ENCODE measurements at places on chromosomes 6 and 20. TPM values are rescaled to one million over a fixed set of nuclear protein-coding genes. Genes with fewer than 3 reads are reported as not detected.

The ZC3H12D gene
- 3.5 TPM for total RNA-seq

The KCNK16 gene
- not detected for total RNA-seq

DNA sequence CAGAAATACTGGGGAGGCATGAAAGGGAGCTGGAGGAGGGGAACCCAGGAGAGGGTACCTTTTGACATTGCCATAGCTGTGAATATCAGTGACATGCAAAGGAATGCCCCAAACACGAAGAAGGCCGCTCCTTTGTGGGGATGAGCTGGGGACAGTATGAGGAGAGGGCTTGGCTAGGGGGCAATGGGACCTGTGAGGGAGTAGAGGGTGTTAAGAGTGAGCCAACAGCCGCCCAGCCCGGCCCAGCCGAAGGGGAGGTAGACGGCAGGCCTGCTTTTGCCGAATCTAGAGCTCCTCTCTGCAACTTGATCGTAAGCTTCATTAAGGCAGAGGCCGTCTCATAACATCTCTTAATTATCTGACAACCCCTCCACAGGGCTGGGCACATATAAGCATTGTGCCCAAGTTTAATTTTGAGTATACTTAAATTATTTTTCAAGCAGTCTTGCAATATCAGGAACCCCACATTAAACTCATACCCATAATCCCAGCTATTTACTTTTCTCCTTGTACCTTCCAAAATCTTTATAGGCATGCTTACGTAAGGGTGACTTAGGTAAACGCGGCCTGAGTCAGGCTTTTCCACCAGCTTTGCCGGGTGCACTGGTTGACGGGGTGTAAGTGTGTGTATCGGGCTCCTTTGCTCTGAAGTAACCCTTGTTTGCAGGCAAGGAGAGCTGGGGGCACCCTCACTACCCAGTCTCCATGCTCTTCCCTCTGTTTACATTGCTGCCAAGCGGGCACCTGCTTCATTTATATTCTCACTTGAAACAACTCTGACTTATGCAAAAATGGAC is 24.9 kb upstream of the VEGFA start:
- H3K27ac ChIP-seq = peak overlapping the region; percentile 78
- peak; percentile 79 for DNase-seq
- no peaks in the 10 kb centered on the region for H3K27me3 ChIP-seq
- H3K4me1 ChIP-seq = peaks cover 12% of the 10 kb centered on the region
- no peak overlapping the region for H3K4me3 ChIP-seq
- no peaks in the 10 kb centered on the region for H3K36me3 ChIP-seq

The PPP1R14C gene
- total RNA-seq = 3.4 TPM

The MEP1A gene
- not detected for total RNA-seq

The BTN3A1 gene
- 15.6 TPM for total RNA-seq

DNA sequence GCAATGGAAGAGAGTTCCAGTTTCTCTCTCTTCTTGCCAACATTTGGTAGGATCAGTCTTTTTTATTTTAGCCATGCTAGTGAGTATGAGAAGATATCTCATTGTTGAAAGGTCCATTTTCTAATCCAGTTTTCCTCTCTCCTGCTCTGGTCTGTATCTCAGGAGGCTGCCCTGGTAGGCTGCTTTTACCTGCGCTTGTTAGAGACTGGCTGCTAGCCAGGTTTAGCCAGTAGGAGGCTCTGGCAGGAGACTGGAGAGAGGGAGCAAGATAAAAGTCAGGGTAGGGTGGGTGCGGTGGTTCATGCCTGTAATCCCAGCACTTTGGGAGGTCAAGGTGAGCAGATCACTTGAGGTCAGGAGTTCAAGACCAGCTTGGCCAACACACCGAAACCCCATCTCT is 68.6 kb upstream of the FOXP4 start:
- H3K27me3 ChIP-seq = no peaks in the 10 kb centered on the region
- H3K36me3 ChIP-seq = no peaks in the 10 kb centered on the region
- no peak for DNase-seq
- H3K4me1 ChIP-seq = no peaks in the 10 kb centered on the region
- H3K27ac ChIP-seq = no peak overlapping the region
- H3K4me3 ChIP-seq = no peak overlapping the region

The TRIM31 gene
- total RNA-seq = 0.32 TPM

The SLC22A23 gene
- total RNA-seq = 129 TPM

DNA sequence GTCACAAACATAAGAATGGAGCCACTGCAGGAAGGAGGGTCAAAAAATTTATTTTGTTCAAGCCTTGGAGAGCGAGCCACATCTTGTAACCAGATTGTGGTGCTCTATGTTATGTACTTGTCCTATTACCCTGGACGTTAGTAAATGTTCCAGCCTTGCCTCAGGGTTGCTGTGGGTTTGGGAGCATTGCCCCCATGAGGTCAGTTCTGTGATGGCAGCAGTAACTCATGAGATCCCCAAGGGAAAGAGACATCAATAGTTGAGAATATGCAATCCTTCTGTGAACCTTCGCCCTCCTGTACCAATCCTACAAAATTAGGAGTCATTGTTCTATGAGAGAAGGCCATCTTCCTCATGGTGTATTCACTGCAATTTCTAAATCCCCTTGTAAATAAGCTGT is 16.4 kb upstream of the CFAP206 start:
- peak; percentile 17 for DNase-seq
- no peaks in the 10 kb centered on the region for H3K27me3 ChIP-seq
- H3K36me3 ChIP-seq = no peaks in the 10 kb centered on the region

DNA sequence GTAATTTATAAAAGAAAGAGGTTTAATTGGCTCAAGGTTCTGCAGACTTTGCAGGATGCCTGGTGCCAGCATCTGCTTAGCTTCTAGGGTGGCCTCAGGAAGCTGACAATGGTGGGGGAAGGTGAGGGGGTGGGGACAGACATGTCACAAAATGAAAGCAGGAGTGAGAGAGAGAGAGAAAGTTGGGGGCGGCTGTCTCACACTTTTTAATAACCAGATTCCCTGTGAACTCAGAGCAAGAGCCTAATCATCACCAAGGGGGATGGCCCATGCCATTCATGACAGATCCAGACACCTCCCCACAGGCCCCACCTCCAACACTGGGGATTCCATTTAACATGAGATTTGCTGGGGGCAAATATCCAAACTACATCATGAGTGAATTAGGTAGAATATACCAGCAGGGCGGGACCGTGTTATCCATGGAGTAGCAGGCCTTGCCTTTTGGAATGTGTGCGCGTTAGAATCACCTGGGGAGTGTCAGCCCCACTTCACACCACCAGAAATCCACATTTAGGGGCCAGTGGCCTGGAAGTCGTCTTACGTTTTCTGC is 258.8 kb downstream of the CDH4 start:
- no peaks in the 10 kb centered on the region for H3K4me1 ChIP-seq
- H3K27me3 ChIP-seq = no peaks in the 10 kb centered on the region

DNA sequence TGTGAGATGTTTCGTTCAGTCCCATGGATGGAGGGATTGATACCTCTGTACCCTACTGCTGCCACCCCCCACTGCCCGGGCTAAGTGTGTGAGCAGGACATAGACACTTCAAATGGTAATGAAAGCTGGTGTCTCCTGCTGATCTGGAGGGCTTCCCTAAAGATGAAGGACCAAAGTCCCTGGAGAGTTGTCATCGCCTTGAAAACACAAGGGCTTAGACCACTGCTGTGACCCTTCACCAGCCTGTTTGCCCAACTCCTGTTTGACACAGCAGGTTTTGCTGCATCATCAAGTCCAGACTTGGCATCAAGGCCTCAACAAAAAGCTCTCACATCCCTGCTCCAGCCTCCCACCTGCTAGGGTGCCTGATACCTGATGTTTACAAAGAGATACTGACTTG is 57.9 kb upstream of the FAM8A1 start:
- no peaks in the 10 kb centered on the region for H3K4me1 ChIP-seq
- H3K36me3 ChIP-seq = no peaks in the 10 kb centered on the region
- H3K27ac ChIP-seq = no peak overlapping the region
- H3K4me3 ChIP-seq = no peak overlapping the region

DNA sequence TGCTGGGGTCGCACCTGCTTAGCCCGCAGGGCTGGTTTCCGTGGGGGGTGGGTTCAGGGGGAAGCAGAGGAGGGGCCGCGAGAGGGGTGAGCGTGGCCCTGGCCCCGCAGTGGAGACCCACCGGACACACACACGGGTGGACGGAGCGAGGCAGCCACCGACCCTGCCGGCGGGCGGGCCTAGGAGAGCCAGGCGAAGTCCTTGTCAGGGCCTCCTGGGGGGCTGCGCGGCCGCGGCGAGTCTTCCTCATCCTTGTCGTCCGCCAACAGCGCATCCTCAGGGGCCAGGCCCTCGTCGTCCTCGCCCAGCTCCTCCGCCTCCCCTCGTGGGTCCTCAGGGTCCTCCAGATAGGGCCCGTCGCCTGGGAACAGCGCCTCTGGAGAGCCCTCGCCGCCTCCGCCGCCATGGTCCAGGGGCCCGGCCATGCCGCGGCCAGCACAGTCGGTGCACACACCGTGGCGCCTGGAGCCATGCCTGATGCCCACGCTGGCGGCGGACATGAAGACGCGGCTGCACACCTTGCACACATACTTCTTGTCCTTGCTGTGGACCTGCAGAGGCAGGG is 7.3 kb downstream of the SLC2A4RG start:
- H3K36me3 ChIP-seq = no peaks in the 10 kb centered on the region
- H3K27ac ChIP-seq = no peak overlapping the region
- peaks cover 14% of the 10 kb centered on the region for H3K4me1 ChIP-seq
- no peaks in the 10 kb centered on the region for H3K27me3 ChIP-seq

GRCh38 chr6:8432614-8433013 is 2.7 kb downstream of the SLC35B3 start:
- H3K27ac ChIP-seq = no peak overlapping the region
- no peak overlapping the region for H3K4me3 ChIP-seq
- no peaks in the 10 kb centered on the region for H3K27me3 ChIP-seq
- no peaks in the 10 kb centered on the region for H3K36me3 ChIP-seq
- no peaks in the 10 kb centered on the region for H3K4me1 ChIP-seq
- DNase-seq = no peak

The HRH3 gene
- total RNA-seq = 0.51 TPM

The TUBB1 gene
- total RNA-seq = not detected

The LPIN3 gene
- total RNA-seq = 16.2 TPM

- H3K36me3 ChIP-seq = no peaks in the 10 kb centered on the region
- peaks cover 4% of the 10 kb centered on the region for H3K4me1 ChIP-seq
- no peak overlapping the region for H3K27ac ChIP-seq
- H3K27me3 ChIP-seq = no peaks in the 10 kb centered on the region
- H3K4me3 ChIP-seq = no peak overlapping the region
Observed at GRCh38 chr20:58053391-58054055, 174.9 kb downstream of the ANKRD60 start.

DNA sequence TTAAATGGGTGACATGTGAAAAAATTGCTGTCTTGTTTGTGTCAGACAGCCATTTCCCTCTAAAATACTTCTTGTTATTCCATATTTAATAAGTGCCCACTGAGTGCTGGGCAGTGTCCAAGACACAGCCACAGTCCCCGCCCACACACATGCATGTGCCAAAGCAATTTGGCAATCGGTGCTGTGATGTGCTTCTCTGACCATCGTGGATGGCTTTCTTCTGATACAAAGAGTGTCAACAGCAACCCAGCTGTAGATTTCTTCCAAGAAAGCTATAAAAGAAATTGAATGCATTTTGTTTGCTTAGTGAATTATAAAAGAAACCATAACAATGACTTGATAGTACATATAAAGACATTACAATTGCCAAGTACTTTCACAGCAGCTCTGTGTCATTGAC is 140.5 kb upstream of the ATXN1 start:
- H3K4me1 ChIP-seq = no peaks in the 10 kb centered on the region
- no peaks in the 10 kb centered on the region for H3K27me3 ChIP-seq
- H3K4me3 ChIP-seq = no peak overlapping the region
- DNase-seq = peak; percentile 60

DNA sequence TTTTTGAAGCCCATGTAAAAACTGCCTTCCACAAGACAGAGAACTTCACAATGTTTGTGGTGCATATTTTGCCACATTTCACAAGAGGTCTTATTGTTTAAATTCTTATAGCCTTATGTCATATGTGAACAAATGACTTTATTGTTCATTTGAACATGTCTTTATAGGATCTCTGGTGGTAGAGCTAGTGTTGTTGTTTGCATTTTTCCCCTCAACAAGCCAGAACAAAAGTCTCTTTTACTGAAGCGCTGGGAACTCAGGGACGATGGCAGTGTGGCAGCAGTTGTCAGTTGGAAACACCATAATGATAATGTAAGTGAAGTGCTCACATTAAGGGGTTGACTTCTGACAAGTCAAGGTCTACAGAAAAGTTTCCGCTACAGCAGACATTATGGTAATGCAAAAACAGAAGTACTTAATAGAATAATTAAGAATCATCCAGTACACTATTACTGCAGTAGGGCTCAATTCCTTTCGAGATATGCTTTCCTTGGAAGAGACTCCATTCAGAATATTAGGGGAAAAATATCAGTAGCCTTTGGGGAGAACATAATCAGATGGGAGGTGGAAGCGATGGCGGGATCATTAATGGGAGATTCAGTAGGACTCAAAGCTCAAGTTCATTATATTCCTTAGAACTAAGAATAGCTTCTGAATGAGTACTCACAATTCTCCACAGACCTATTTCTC is 180.0 kb downstream of the GJA10 start:
- H3K4me1 ChIP-seq = no peaks in the 10 kb centered on the region
- no peak overlapping the region for H3K4me3 ChIP-seq
- no peak overlapping the region for H3K27ac ChIP-seq
- no peaks in the 10 kb centered on the region for H3K27me3 ChIP-seq
- H3K36me3 ChIP-seq = no peaks in the 10 kb centered on the region
- DNase-seq = no peak

- no peaks in the 10 kb centered on the region for H3K27me3 ChIP-seq
- no peaks in the 10 kb centered on the region for H3K36me3 ChIP-seq
- peak; percentile 75 for DNase-seq
- no peaks in the 10 kb centered on the region for H3K4me1 ChIP-seq
- H3K4me3 ChIP-seq = no peak overlapping the region
- H3K27ac ChIP-seq = no peak overlapping the region
Observed at GRCh38 chr6:138996524-138996923, 8.5 kb upstream of the REPS1 start.

DNA sequence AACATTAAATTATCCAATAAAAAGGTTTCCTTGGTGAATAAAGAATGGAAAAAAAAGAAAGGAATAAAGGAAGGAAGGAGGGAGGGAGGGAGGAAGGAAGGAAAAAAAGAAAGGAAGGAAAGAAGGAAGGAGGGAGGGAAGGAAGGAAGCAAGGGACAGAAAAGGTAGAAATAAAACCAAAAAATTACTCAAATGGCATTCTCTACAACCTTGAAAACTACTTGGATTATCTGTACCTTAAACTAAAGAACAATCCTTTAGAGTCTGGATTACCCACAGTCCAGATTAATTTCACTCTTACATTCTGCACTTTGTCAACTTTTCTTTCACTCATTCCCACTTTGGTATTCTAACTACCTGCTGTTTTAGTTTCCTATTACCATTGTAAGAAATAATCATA is 361.8 kb upstream of the ADGRB3 start:
- no peak for DNase-seq
- no peak overlapping the region for H3K27ac ChIP-seq
- no peaks in the 10 kb centered on the region for H3K36me3 ChIP-seq
- no peaks in the 10 kb centered on the region for H3K27me3 ChIP-seq
- no peak overlapping the region for H3K4me3 ChIP-seq

The MUC21 gene
- total RNA-seq = 0.28 TPM

- H3K4me3 ChIP-seq = no peak overlapping the region
- H3K36me3 ChIP-seq = no peaks in the 10 kb centered on the region
- no peak overlapping the region for H3K27ac ChIP-seq
- no peaks in the 10 kb centered on the region for H3K4me1 ChIP-seq
- DNase-seq = no peak
- H3K27me3 ChIP-seq = no peaks in the 10 kb centered on the region
Observed at GRCh38 chr6:164247106-164247505, 832.6 kb downstream of the QKI start.

Data from prostate gland (tissue), 2 donors.